NCI-H2227 treated with DMSO at 0.1 percent for 48 hours (cell line): ENCODE measurements at places on chromosomes 5 and 9.

DNA sequence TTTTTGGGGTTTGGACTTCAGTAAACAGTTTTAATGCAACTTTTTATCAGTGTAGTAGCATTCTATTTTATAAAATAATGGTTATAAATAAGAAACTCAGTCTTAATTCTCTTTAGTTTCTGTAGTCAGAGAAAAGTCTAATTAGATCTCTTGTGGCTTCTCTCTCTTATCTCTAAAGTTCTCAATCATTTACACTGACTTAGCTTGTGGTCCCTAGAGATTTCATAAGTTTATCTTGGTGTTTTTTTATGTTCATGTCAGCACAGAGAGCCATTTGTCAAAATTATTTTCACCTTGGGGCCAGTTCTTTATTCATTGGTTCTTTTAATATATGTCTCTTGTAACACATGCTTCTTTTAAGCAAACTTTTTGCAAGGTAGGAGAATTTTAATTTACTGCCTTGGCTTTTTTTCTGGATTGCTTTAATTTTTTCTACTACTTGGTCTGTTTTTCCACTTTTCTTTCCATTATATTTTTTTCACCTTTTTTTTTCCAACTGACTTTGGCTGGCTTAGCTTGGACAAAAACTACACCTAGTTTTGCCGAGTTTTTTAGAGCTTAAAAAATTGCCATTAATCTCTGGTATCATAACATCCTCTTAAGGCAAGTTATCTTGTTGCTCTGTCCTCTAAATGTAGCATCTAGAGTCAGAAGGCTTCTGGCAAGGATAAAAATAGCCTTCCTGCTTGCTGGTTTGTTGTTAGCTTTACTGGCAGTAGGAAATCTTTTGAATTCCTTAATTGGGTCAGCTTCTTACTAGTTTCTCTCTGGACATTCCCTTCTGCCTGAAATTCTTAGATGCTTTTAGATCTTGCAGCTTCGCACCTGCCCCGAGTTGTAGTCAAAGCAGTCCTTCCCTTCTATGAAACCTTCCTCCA, 35.3 kb downstream of the CPEB4 start:
- no peak for DNase-seq

DNA sequence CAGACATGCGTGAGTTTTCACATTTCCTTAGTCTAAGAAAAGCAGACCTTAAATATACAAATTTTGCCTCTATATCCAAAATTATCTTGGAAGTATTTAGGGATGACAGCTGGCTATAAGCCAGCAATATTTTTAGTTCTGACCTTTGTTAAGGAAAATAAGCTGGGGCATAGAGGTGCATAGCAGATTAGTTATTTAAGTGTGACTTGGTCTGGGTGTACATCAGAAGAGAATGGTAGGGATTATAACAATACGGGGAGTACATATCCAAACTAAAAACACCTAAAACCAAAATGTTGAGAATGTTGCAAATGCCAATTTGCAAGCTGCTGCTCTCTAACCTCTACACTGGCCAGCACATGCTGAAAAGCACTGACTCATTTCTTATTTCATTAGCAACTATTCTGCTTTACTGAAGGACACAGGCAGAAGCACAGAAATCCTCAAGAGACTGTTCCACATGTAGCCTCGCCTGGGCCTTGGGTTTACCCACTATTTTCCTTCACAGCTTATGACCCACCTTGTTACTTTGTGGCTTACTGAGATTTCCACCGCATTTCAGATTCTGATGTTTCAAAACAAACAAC, 22.3 kb downstream of the LEAP2 start:
- DNase-seq, result no peak

GRCh38 chr5:55149308-55149795, 10.6 kb upstream of the GPX8 start:
- DNase-seq, result no peak

GRCh38 chr9:122015170-122015821, 77.8 kb downstream of the TTLL11 start:
- DNase-seq, result peak; percentile 7

DNA sequence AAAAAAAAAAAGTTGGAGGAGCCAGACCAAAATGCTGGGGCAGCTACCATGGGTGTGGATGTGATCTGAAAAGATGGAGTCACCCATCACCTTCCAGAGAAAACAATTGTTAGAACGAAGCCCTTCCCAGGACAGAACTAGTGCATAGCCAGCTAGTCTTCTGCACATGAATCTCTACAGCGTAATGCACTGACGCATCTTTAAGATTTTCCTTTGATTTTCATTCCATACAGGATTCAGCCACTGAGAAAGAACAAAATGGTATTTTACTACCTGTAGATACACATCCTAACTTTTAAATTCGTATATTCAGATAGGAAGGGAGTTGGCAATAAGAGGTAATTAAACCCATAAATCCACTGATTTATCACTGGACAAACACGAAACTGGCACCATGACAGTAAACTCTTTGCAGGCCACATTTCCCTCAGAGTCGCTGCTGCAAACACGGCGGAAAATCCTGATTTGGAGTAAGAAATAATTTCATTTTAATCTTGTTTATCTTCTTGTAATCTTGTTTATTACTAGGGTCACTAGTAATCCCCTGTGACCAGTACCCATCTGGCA, 206.6 kb downstream of the SPOCK1 start:
- no peak for DNase-seq

DNA sequence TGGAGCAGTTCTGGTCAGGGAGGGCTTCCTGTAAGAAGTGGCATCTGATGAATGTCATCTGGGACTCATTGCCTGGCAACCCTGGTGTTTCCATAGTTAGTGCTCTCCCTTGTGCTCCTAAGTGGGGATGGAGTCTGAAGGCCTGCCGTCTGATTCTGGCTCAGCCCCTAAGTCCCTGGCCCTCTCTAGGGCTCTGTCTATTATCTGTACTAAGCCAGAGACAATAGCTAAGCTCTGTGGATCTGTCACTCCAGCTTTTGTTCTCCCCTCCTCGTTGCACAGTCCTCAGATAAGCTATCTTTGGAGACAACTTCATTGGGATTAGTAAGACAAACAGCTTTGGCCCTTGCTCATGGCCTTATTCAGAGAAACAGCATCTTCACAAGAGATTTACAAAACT, 30.6 kb upstream of the TTC1 start:
- no peak for DNase-seq

- DNase-seq, result no peak
These were observed 34.6 kb downstream of the ZSWIM6 start for GRCh38 chr5:61366497-61367240.

GRCh38 chr5:141121985-141122384, 367 bp downstream of the PCDHB4 start:
- DNase-seq, result peak; percentile 38

GRCh38 chr9:86410281-86410680, 56.1 kb upstream of the TUT7 start:
- no peak for DNase-seq

- no peak for DNase-seq
These were observed 180.9 kb downstream of the ZNF462 start for GRCh38 chr9:107043886-107044285.

GRCh38 chr5:74017112-74017511, 391.1 kb downstream of the ARHGEF28 start:
- DNase-seq, result no peak

GRCh38 chr9:68706363-68707201, 1.5 kb downstream of the PIP5K1B start:
- DNase-seq, result no peak

DNA sequence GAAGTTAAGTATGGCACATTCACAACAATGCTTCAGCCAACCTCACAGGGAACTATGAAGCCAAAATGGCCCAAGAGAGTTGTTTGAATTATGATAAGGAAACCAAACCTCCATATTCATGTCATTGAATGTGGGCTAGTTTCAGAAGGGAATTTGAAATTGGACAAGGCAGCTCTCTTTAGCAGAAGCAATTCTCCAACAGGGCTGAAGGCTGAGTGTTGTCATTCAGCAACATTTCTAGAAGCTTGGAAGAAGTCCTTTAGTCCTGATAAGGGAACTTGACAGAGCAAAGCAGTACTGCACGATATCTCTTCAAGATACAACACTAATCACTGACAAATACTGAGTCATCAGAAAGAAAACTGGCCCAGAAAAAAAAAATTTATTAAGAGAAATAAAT, 115.4 kb downstream of the SLC25A46 start:
- no peak for DNase-seq

DNA sequence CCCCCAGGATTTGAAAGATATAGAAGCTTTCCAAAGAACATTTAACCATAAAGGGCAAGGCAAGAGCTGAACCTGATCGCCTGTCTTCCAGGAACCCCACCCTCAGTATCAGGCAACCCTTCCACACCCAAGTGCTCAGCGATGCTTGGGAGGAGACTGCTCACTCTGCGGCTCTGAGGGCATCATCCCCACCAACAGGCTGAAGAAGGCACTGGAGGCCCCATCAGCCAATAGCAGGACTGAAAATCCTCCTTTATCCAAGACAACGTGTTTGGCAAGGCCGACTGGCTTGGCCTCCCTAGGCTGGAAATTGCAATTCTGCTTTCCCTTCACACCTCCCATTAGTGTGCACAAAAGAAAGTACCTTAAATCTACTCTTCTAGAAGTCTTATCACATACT, 1.4 kb upstream of the PPP2CA start:
- DNase-seq, result peak; percentile 29

- no peak for DNase-seq
These were observed 830 bp downstream of the PRRC1 start for GRCh38 chr5:127518319-127518621.

DNA sequence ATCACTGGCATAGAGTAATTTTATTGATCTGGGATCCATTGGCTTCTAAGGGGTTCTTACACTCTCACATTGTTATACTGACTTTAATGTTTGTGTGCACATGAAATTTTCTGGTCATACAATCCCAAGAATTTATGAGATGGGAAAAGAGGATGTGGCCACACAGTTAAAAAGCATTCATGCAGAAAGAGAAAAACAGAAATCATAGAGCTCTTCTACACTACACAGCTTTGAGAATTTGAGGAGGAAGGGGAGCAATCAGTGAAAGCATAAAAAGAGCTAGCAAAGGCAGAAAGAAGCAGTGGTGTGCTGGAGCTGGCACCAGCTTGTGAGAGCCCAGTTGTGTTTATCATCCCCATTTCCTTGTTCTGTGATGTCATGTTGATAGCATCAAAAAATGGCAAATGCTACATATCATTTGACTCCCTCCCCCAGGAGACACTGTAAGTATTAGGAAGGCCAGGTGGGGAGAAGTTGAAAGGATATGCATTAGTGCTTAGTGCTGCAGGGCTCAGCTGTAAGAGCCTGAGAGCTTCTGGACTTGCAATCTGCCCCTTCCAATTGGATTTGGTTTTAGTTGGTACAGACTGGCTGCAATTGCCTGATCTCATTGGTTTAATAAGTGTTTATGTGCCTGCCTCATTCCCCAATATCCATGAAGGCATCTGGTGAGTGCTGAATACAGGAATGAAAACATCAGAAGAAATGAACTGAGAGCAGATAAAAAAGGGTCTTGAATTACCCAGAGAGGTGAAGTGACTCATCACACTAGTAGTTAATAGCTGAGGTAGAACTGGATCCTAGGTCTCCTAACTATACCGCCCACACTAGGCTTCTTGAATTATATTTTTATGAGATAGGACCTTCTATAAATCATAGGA, 30.9 kb downstream of the RHOBTB3 start:
- no peak for DNase-seq

GRCh38 chr5:42591015-42591414, 165.6 kb upstream of the CCDC152 start:
- DNase-seq, result no peak

DNA sequence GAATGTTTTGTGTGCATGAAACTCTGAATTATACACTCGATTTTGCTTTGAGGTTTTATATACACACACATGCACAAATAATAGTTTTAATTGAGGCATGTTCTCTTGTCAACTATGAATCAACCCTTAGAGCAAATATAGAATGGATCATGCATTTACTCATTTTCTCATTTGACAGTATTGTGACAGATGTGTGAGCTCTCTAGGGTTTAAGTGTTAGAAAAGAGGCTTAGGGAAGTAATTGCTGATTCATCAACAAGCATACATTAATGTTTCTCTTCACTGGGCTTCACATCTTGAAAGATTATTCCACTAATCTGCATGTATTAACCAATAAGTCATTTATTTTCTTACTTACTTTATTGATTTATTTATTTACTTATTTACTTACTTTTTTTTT, 1356.8 kb upstream of the ACO1 start:
- DNase-seq, result no peak

DNA sequence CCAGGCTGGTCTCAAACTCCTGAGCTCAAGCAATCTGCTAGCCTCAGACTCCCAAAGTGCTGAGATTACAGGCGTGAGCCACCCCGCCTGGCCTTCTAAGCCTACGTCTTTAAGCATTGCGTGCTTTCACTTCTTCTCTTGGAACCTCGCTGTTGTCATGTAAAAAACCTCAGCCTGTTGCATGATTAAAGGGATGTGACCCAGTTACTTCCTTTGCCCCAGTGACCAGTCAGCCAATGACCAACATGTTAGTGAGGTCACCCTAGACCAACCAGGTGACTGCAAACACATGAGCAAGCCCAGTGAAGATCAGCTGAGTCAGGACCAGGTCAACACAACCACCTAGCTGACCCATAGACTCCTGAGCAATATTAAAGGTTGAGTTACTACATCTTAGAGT, 10.5 kb downstream of the KIF4B start:
- DNase-seq, result no peak

- no peak for DNase-seq
These were observed 24.3 kb downstream of the SPAAR start for GRCh38 chr9:35933550-35934067.

DNA sequence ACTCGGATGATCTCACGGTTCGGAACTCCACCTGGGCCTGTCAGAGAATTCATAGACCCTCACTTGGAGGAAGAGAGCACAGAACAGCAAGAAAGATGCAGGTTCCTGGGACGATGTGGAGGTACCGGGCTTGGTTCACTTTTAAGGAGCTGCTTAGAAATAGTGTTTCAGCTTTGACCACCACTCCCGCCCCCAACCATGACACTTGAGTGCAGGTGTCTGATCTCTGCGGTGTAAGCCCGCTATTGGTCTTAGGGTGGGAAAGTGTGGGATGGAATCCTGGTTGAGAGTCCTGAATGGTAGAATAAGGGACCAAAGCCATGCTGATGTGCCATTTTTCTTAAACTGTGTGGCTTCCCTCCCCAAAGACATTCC, 97.2 kb upstream of the LMX1B start:
- no peak for DNase-seq

DNA sequence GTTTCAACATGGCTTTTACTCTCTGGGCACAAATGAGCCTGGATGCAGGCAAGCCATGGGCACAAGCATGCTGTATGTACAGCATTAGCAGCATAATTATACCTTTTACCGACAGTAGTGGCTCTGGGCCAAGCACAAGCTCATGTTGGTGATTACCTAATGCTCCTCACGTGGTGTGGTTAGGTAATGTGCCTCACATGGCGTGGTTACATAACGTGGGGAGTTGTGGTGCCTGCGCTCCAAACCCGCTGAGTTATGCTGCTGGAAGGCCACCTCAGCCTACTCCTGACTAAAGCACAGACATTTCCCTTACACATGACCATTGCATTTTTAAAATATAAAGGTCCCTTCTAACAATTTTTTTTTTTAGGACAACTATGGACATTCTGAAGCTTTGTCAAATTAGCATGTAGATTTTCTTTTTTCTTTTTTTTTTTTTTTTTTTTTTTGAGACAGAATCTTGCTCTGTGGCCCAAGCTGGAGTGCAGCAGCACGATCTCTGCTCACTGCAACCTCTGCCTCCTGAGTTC, 794.0 kb downstream of the EFNA5 start:
- DNase-seq, result no peak

- peak; percentile 8 for DNase-seq
These were observed 2.3 kb downstream of the ZFAND5 start for GRCh38 chr9:72362680-72363139.
